ENCODE measurements at places on chromosomes 12 and 14.

- no peak for DNase-seq
Observed at GRCh38 chr12:57250541-57250940, 446 bp downstream of the STAC3 start.

DNA sequence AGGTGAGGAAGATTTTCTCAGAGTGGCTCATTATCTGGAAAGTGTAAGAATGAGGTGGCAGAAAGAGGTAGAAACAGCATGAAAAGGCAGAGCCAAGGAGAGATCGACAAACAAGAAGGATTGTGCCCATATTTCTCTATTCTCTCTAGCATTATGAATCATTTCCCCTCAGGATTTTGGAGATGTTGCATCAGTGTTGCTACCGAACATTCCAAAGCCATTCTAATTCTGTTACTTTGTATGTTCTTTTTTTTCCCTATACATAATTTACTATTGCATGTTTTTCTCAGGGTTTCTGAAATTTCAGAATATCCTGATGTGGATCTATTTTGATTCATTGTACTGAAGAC is 61.4 kb downstream of the KICS2 start:
- no peak for DNase-seq

DNA sequence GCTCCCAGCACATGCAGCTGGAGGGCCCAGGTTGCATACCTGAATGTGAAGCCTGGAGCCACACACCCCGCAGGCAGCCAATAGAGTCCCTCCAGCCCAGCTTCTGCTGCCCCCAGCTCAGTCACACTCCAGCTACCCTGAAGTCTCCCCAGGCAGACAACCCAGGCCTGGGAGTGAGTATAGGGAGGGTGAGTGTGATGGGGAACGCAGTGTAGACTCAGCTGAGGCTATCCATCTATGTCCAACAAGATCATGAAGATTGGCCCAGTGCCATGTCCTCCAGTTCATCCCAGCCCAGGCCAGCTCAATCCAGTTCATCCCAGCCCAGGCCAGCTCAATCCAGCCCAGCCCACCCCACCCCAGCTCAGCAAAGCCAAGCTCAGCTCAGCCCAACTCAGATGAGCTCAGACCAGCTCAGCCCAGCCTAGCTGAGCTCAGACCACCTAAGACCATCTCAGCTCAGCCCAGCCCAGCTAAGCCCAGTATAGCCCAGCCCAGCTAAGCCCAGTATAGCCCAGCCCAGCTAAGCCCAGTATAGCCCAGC is 330.4 kb downstream of the TMEM121 start:
- no peak for DNase-seq

GRCh38 chr14:58288106-58288792 is 10.1 kb upstream of the ARID4A start:
- no peak for DNase-seq

DNA sequence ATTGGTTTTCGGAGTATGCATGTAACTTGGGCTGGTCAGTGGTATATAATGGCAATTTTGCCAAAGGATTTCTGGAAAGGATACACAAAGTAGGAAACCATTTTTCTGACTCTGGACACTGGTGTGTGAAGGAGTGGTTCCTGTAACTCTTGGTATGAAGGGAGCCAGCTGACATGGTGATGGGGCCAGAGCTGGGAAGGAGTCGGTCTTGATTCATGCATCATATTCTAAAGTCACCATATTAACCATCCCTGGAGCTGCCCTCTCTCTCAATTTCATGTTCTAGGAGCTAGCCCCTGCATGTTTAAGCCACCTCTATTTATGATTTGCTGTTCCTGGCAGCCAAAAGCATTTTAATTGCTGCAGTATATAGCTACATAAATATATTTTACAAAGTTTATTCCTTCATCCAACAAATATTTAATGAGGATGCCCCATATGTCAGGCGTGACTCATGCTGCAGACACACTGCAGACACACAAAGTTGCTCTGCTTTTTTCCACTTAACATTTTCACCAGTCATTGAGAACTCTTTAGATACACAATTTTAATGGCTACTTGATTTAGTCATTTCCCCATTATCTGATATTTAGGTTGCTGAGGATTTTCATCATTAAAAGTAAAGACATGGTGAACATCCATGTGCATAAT is 78.7 kb upstream of the PSMC1 start:
- DNase-seq = no peak

GRCh38 chr12:101737476-101737875 is 1.8 kb downstream of the SYCP3 start:
- DNase-seq = no peak

DNA sequence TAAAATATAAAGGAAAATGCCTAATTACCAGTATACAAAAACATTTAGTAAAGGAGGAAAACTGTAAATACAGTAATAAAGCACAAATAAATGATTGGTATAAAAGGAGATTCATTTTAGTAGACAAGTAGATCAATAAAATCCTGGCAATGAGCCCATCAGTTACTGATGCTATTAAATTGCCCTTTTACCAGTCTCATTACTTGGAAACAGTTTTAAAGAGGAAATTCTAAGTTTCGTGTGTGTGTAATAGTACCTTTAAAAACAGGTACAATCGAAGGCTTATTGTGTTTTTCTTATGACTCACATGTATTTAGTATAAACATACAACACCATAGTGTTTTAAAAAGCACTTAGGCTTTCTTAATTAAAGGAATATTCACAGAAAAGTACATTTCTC is 46.4 kb upstream of the SYT10 start:
- no peak for DNase-seq

GRCh38 chr12:125125271-125125670 is 60.0 kb downstream of the AACS start:
- no peak for DNase-seq

- DNase-seq = no peak
Observed at GRCh38 chr14:42569227-42569626, 962.6 kb downstream of the LRFN5 start.

DNA sequence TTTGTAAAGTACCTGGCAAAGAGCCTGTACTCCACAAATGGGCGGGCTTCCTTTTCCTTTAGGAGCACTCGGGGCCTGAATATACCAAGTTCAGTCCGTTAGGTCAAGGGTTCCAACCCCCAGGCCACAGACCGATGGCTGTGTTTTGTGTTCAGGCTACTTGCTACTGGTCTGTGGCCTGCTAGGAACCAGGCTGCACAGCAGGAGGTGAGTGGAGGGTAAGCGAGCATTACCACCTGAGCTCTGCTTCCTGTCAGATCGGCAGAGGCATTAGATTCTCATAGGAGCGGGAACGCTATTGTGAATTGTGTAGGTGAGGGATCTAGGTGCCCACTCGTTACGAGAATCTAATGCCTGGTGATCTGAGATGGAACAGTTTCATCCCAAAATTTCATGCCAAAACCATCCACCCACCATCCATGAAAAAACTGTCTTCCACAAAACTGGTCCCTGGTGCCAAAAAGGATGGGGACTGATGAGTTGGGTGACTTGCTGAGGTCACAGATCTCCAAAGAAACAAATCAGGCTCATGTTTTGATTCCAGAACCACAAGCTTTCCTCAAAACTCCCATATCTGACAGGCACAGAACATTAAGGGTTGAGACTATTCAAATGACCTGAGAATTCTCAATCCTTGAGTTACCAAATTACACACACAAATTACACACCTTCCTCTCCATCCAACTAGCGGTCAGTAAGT is 4.2 kb downstream of the CSRP2 start:
- DNase-seq = no peak

All from NCI-H1930 (cell line).